ENCODE measurements at places on chromosomes 3 and 15.

DNA sequence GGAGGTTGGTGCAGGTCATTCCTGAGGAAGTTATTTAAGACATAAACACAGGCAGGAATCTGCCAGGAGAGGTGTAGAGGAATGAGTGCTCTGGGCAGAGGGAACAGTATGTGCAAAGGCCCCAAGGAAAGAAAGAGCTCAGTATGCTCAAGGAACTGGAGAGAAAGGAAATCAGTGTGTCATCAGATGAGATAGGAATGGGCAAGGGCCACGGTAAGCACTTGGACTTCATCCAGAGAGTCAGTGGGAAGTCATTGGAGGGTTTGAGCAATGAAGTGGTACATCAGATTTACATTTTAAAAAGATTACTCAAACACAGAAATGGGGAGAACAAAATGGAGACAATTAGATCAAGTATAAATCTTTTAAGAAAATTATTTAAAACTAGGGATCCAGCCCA, 272.2 kb downstream of the ADAMTSL3 start:
- DNase-seq: no peak

- DNase-seq: no peak
Observed at GRCh38 chr3:186365202-186365974, 3.4 kb upstream of the DGKG start.

DNA sequence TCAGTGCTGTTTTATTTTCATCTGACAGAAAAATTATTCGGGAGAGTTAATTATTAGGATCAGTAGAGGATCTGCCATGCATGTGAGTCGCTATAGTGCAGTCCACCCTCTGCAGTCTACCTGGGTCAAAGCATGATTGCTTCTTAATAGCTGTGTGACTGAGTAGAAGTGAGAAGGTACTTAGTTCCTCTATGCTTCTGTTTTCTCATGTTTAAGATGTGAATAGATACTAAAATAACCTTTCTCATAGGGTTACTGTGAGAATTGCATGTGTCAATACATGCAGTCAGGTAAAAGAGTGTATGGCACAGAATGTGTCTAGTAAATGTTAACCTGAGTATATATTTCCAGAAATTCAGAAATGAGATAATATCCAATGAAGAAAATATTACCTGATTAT, 435.7 kb downstream of the NAALADL2 start:
- no peak for DNase-seq

- no peak for DNase-seq
Observed at GRCh38 chr3:121018917-121019321, 110.9 kb downstream of the STXBP5L start.

GRCh38 chr3:193865896-193866480, 270.0 kb upstream of the HES1 start:
- no peak for DNase-seq

Measured in T-helper 1 cell (primary cell).